ENCODE measurements at places on chromosomes 5 and 9. TPM values are rescaled to one million over a fixed set of nuclear protein-coding genes. Genes with fewer than 3 reads are reported as not detected.

The CTSL gene
- total RNA-seq = 94.9 TPM

The SHISAL2B gene
- not detected for total RNA-seq

The BTNL3 gene
- total RNA-seq = not detected

The ZNF366 gene
- total RNA-seq = not detected

DNA sequence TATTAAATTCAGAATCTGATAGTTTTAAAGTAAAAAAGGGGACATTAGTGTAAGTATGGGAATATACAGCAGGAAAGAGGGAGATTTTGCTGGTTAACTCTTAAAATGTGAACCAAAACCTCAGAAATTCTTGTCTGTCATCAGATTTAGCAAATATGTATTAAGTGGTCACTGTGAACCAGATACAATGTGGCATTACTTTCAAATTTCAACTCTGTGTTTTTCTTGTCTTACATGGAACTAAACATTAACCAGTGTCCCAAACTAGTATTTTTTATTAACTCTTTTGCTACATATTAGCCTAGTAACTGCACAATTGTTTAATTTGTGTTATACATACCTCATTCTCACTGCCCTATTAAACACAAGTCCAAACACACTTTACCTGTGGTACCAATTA, 259.9 kb upstream of the RASA1 start:
- DNase-seq = no peak

- DNase-seq = peak; percentile 68
These were observed 12.0 kb upstream of the GNPDA1 start for GRCh38 chr5:142024771-142025304.

GRCh38 chr5:122236270-122237040, 75.6 kb upstream of the SNCAIP start:
- DNase-seq = no peak
